ENCODE measurements at places on chromosomes 6 and 20. TPM values are rescaled to one million over a fixed set of nuclear protein-coding genes. Genes with fewer than 3 reads are reported as not detected.

GRCh38 chr6:102813489-102814275 lies 1420.2 kb downstream of the GRIK2 start:
- DNase-seq, result no peak

GRCh38 chr20:30484009-30484748 lies 773.3 kb upstream of the DEFB115 start:
- DNase-seq, result no peak

DNA sequence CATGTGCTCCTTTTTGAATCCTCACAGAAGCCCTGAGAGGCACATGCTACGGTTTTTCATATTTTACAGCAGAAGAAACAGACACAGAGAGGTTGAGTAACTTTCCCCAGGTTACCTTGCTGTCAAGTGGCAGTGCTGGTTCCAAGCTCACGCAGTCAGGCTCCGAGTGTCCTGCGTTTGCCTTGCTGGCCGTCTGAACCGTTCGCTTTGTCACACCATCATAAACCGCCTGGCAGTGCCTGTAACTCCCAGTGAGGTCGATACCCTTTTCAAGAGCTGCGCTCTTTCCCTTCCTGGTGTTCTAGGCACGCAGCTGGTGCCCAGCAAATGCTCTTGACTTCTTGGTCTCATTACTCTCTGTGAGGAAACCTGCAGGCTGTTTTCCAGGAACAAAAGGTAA lies 31.3 kb upstream of the KCNG1 start:
- DNase-seq, result no peak

- DNase-seq, result no peak
Observed at GRCh38 chr6:121645100-121645745, 209.8 kb downstream of the GJA1 start.

DNA sequence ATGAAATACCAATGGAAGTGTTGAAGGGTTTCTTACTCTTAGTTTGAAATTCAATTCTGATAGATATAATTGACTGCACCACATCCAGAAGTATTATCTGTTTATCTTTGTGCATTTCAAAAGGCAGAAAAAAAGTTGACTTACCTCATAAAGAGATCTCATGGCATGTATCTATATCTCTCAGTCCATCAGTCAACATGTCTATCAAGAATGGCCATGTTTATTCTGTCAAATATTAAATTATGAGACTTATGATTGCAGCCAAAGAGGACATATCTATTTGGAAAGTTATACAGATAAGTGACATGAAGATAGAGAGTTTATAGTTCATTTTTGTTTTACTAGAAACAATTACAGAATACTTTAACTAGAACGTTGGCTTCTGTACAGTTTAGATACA lies 277.8 kb downstream of the KHDC1L start:
- DNase-seq, result no peak

Gene AKAP12
- 60.8 TPM for total RNA-seq

DNA sequence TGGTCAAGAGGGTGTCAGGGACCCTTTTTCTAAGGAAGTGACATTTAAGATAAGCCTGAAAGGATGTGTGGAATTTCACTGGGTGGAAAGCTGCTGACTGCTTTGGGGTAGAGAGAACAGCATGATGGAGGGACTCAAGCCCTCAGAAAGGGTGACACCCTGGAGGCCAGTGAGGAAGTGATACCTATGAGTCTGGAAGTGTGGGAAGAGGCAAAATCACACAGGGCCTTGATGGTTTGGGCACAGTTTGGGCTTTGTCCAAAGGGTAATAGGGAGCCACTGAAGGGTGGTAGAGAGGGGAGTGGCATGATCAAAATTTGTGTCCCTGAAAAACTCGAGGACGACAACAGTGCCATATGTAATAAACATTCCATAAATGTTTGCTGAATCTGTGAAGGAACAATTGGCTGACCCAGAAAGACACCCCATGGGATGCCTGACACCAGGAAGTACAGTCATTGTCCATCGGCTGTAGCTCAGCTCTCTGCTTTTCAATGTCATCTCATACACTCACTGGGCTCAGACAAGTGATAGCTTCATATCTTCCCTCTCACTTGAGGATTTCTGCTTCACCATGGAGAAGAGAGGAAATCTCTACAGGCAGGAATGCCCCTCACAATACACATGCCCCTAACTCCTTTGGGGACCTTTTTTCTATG lies 21.3 kb downstream of the CASS4 start:
- DNase-seq, result no peak

DNA sequence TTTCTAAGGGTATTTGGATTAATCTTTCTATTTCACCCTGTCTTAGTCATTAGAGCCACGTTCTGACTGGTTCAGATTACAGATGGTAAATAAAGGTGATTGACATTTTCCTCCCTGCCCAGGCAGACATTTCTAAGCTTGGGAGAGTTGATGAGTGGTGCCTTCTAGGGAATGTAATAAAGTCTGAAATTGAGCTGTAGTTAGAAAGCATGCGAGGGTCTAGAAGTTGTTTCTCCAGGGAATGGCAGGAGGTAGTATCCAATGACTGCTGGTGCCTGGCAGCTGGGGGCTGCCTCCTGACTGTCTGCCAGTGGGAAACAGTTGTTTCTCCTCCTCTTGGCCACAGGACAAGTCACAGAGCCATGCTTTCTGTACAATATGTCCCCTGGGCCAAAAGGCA lies 14.6 kb downstream of the EDN3 start:
- no peak for DNase-seq

Gene RIPPLY2
- not detected for total RNA-seq

DNA sequence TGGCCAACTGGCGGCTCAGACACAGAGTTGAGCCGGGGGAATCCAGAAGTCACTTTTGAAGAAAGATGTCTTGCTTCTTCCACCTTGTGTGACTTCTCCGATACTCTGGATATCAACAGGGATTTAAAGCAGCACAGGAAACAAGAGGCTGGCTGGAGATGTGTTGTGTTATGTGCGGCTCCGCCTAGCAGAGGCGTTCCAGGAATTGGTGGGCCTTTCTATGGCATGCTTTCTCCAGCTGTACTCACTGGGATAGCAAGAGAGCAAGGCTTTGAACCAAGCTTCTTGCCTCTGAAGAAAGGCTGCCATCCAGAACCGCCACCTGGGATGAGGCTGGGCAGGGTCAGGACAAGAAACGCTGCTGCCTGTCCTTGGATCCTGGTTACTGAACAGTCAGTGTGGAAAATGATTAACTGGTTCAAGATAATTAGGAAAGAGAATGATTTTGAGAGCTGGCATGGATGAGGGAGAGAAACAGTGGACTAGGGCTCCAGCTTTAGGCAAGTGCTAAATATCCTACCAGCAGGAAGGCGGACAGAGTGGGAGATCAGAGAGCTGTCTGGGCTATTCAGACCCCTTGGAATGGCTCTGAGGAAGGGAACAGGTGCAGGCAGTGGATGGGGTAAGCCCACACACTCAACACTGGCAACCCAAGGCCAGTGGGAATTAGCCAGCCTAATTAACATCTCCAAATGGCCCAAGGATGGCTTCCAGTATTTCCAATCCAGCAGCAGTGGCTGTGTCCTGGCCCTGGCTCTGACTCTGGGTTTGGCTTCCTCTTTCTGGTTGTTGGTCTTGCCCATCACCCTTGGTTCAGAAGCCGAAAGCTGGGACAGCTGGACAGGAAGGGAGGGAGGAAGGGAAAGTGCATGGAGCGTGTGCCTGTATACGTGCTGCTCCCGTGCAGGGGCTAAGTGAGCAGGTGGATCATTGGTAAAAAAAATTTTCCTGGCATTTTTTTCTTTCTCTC lies 31.9 kb downstream of the INSM1 start:
- DNase-seq, result no peak

DNA sequence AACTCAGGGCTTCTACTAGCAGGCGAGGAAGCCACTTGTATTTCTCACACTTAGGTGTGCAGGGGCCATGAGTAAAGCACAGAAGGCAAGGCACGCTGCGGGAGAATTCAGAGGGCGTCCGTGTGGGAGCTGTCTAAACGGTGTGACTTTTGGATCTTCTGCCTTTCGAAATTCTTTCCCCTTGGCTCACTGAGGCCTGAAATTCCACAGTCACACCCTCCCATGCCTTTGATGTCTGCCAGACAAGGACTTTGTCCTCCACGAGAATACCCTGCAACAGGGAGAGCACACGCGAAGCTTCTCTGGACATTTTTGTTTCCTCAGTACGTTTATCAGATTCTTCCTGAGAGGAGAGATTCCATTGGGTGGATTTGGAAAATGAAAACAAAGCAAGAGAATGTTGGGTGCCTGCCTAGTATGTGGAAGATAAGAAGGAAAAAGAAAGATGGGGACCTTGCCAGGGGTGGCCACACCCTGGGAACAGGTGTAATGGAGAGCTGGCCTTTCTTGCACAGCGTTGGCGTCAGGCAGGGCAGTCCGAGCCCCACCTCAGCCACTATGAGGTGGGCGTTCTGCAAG lies 235.7 kb downstream of the MYLK4 start:
- DNase-seq, result no peak
